ENCODE measurements at places on chromosomes 3 and 15.

DNA sequence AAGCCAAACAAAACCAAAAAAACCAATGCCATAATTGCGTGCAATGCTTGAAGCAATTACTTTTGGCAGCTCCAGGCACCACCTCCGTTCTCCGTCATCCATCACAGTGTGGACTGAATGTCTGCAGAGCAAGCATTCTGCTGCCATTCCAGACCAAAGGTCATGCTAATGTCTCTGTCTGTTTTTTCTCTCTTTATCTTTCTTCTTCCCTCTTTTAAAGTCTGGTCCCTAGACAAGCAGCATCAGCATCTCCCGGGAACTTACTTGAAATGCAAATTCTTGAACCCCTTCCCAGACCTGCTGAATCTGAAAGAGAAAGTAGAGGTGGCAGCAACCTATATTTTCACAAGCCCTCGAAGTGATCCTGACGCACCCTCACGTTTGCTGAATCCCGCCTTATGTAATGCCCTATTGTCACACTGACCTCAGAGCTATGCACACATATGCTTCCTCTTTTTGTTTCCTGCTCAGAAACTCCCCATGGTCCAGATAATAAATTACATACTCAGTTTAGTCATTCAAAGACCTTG lies 297.3 kb upstream of the PROK2 start:
- DNase-seq: peak; percentile 65

DNA sequence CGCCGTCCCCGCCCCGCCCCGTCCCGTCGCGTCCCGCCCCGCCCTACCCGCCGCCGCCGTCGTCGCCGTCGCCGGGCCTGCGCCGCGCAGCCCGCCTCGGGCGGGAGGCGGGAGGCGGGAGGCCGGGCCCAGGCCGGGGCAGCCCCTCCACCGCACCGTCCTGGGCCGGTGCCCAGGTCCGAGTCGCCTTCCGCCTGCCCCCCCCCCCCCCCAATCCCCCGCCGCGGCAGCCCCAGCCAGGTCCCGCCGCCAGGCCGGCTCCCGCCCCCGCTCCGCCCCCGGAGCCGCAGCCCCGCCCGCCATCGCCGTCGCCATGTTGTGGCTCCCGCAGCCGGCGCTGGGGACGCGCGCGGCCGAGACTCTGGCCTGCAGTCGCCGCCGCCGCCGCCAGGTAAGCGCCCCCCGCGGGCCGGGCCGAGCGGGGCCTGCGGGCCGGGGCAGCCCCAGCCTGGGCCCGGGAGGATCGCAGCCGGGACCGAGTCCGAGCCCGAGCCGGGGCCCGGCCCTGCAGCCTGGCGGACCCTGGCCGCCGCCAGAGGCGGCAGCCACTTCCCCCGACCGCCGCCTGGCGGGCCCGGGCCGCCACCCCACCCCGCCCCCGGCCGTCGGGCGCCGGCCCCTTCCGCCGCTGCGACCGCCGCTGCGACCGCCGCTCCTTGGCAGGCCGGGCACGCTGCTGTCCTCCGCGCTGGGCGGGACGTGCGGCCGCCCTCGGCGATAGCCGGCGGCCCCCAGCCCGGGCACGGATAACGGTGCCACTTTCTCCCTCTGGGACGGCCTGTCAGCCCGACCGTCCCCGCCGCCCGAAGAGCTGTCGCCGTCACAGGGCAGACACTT lies at the start of gene ZNF592:
Gene ZNF592, plus strand, starts transcription at position 319 of the 837 bp plus-strand sequence. CDS start 34,084 bp downstream, outside the sequence.
- peak; percentile 89 for DNase-seq

- no peak for DNase-seq
These were observed 37.0 kb downstream of the COMMD2 start for GRCh38 chr3:149715247-149715646.

- no peak for DNase-seq
These were observed 91.1 kb upstream of the MRPS22 start for GRCh38 chr3:139252719-139253118.

DNA sequence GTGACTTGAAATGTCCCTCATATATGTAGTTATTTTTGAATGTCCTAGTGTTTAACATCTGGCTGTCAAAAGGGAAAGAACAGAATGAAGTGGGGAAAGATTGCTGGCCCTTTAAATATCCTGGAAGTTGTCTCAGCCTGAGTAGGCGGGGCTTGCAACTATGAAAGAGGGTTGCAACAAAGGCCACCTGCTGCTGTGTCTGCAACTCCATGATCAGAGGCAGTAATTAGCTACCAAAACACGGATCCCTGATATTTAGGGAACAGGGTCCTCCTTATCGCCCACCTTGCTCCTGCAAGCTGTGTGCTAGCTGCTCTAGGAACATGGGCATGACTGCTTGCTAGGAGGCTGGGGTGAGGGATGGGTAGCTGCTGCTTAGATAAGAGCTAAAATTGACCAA lies 100.2 kb upstream of the CFAP20DC start:
- no peak for DNase-seq

DNA sequence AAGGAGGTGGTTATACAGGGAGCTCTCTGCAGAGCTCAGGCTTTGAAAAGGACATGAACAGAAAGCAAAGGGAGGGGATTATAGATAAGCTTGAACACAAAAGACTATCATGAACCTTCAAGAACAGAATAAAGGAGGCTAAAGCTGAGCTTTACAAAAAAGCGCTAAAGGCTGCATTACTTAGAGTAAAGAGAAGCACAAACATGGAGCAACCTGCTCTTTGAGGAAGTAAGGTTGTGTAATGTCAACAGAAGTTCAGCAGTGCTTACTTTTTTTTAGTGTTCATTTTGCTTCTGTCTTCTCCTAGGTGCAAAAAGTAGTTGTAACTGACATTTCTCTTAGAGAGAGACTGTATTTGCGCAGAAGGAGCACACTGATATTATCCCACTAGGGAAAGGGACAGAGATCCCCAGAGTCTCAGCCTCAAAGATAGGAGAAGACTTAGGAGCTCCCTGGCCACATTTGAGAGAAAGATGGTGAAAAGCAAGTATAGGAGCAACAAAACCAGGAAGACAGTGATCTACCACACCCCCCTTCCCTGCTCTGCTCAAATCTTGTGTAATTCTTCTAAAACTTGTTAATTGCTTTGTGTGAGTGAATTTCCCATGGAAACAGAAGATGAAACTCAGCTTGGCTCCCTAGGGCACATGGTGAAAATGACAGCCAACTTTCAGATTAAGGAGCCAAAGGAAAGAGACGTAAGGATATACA lies 54.7 kb downstream of the QTRT2 start:
- no peak for DNase-seq

DNA sequence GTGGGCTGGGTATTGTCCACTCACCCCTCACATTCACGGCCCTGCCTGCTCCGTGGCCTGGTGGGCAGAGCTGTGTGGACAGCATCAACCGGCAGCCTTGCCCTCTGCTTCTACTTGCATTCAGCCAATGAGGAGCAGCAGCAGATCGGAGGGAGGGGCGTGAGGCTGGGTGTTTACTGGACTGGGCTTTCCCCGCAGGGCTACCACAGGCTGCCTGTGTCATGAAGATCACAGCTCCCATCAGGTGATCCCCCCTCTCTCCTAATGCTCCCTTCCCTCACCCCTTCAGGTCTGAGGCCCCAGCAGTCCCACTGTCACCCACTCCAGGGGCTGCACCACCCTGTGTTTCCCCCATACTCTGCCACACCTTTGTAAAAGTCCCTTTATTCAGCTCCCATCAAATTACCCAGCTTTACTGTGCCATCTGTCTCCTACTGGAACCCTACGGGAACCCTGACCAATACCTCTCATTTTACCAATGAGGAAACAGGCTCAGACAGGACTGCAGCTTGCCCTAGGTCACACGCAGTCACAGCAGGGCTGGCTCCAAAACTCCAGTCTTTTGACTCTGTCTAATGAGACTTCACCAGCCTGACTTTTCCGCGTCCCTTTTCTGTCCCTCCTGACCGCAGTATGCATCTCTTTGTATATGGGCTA lies 81.1 kb downstream of the MEGF11 start:
- no peak for DNase-seq

GRCh38 chr15:98609144-98609852 lies 39.0 kb upstream of the IGF1R start:
- peak; percentile 40 for DNase-seq

DNA sequence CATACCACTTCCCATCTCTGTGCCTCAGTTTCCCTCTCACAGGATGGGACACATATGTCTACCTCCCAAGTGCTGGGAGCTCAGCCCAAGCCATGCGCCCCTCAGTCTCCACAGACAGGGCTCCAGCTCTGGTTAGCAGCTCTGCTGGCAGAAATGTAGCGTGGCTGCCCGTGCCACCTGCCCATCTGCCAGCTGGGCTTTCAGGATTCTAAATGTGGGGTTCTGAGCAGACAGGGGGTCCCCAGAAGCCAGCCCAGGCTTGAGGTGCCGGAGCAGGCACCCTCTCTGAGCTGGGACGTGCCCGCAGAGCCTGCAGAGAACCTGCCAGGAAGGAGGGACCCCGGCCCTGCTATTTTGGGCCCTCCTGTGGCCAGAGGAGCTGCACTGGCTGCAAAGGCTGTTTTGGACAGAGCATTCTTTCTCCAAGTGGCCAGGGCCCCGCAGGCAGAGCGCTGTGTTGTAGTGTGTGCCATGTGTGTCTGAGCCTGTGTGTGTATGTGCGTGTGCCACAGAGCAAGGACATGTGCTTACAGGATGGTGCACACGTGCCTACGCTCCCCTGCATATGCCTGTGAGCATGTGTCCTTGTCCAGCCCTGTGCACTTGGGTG lies 31.7 kb downstream of the PSTPIP1 start:
- DNase-seq: no peak

DNA sequence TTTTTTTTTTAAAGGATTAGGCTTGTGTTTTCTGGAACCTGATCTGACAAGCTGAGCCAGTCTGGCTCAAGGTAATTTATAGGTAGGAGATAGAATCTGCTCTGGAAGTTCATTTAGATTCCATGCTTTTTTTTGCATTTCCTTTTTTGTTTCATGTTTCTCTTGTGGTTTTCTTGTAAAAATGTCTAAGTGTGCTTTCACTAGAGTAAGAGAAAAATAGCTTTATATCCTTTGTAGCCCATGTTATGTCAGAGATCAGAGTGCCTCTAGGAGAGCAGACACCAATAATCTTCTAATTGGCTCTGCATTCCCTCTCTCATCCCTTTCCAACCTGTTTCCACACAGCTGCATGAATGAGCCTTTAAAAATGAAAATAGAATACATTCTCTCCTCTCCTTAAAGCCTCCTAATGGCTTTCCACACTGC lies 389.8 kb upstream of the KCNMB2 start:
- DNase-seq: peak; percentile 7

DNA sequence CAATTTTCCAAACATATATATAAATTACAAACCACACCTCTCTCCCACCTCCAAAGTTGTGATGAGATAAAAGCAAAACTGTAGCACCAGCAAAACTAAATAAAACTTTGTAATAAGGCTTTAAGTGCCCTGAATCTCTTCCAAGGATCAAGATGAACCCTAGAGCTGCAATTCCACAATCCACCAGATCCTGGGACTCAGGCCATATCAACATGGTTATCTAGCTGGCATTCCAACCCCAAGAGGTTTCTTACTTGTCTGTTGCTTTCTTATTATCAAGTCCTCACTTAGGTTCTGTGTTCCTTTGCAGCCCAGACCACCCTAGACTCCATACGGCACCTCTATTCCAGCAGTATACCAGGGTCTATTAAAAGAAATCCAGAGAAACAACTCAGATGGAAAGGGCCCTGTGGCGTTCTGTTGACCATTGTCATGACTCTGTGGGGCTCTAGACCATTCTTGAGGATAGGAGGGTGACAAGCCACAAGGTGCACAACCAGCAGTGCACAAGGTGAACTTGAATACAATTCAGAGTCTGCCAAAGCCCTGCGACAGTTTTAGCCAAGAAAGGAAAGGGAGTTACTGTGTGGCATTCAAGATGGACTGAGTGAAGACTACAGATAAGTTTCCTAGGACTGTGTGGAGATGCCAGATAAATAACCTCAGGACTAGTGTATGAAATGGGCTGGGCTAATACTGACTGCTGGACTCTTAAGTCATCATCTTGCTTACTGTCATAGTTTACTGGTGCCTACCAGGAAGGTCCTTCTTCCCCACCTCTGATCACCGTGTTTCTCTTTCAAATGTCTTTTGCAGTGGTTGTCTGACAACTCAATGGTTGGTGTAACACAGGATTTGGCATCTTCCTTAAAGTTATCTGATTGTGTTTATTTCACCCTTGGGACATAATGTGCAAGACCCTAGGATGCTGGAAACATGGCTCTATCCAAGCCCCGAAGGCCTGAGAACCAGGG lies 27.2 kb downstream of the ACKR2 start:
- no peak for DNase-seq

- no peak for DNase-seq
These were observed 299.2 kb upstream of the THRB start for GRCh38 chr3:24793896-24794295.

- no peak for DNase-seq
These were observed 173.9 kb upstream of the ADAMTS9 start for GRCh38 chr3:64861684-64862083.

DNA sequence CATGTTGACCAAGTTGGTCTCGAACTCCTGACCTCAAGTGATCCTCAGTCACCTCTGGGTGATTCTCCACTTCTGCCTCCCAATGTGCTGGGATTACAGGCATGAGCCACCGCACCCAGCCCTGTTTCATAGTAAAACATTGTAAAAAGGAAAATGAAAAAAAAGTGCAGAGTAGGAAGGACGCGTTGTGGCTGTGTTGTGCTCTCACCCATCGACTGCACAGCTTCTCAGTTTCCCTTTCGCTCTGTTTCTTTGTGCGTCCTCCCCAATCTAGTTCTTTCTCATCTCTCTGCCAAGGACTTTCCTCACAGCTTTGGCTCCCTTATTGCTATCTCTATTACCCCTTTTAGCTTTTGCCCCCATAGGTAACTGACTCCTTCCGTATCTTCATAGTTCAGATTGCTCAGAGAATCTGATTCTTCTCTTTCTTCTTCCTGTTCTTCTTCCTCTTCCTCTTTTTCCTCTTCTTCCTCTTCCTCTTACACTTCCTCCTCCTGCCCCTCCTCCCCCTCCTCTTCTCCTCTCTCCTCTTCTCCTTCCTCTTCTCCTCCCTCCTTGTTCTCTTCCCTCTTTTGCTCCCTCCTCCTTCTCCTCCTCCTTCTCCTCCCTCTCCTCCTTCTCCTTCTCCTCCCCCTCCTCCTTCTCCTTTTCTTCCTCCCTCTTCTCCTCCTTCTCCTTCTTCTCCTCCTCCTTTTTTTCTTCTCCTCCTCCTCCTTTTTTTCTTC lies 81.1 kb upstream of the VGLL4 start:
- no peak for DNase-seq

GRCh38 chr3:179733797-179734196 lies 81.0 kb downstream of the USP13 start:
- no peak for DNase-seq

- no peak for DNase-seq
These were observed 169.7 kb downstream of the TJP1 start for GRCh38 chr15:29652595-29652994.

GRCh38 chr3:186515125-186515524 lies 29.1 kb downstream of the CRYGS start:
- no peak for DNase-seq

- DNase-seq: peak; percentile 37
These were observed 253.6 kb downstream of the MAGI1 start for GRCh38 chr3:65785065-65785645.
